ENCODE measurements at places on chromosomes 13 and 19.

GRCh38 chr19:934197-934840 lies 8.5 kb downstream of the ARID3A start:
- DNase-seq = no peak

DNA sequence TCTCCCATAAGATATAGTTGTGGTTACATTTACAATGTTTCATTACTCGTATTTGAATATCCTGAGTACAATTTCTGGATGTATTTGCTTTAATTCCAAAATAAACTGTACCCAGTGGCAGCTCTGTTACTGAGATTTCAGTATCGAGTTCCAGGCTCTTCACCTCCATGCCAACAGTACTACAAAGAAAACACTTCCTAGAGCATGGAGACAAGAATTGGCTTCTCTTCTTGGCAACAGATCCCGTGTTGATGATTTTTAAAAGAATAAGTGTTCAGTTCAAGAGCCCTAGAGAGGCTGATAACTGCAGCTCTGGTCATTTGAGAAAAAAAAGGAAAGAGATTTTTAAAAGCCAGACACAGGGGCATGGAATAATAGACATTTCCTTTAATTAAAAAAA lies 302.8 kb downstream of the EFNB2 start:
- no peak for DNase-seq

DNA sequence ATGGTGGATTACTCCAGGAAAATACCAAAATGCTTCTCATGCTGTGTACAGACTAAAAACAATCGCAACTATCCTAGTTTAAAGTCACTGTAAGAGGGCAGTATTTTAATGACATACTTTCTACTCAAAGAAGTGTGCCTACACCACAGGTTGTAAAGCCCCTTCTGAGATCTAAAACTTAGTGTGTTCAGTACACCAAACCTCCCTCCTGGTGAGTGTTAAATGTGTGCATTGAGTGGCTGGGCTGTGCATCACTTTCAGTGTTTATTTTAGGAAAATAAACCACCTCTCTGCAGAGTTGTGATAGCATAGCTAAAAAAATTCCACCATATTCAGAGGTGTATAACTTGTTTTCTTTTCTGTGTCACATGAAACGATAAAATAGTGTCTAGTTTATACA lies 263.7 kb downstream of the DACH1 start:
- DNase-seq = no peak

- DNase-seq = no peak
Measured at GRCh38 chr13:86378628-86379027, 579.4 kb upstream of the SLITRK6 start.

DNA sequence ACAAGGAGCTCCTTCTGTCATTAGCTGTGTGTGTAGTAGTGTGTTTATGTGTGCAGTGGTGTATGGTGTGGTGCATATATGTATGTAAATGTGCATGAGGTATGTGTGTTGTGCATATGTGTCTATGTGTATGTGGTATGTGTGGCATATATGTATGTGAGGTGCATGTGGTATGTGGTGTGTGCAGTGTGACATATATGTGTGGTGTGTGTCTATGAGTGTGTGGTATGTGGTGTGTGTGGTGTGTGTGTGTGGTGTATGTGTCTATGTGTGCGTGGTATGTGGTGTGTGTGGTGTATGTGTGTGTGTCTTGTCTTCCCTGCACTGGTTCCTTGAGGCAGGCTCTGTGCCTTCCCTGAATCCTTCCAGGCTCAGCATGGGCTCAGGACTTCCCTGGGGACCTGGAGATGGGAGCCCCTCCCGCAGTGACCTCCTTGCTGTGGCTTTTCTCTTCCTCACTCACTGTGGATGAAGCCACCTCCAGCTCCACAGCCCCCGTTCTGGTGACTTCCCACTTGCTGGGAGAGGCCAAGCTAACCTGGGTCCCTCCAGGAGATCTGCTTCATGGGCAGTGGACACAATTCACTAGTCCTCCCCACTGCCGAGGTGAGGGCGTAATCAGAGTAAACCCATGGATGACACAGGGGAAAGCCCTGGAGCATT lies 64.2 kb downstream of the CCDC70 start:
- no peak for DNase-seq

DNA sequence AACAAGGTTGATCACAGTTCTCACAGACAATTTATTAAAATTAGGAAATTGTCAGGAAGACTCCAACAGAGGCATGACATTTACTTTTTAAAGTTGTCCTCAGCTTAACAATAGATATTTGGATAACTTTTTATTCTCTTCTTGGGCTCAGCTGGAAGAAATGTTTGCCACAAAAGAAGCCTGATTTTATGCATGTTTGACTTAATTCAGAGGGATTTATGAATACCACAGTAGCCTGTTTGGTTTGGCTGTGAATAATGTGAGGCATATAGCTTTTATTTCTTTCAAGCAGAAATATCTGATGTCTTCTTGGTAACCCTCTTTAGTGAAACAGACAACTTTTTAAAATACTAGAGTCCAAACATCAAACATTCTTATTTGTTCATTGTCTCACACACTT lies 1464.5 kb upstream of the SLC10A2 start:
- DNase-seq = no peak

GRCh38 chr19:58085348-58085875 lies 12.6 kb downstream of the ZSCAN18 start:
- no peak for DNase-seq

DNA sequence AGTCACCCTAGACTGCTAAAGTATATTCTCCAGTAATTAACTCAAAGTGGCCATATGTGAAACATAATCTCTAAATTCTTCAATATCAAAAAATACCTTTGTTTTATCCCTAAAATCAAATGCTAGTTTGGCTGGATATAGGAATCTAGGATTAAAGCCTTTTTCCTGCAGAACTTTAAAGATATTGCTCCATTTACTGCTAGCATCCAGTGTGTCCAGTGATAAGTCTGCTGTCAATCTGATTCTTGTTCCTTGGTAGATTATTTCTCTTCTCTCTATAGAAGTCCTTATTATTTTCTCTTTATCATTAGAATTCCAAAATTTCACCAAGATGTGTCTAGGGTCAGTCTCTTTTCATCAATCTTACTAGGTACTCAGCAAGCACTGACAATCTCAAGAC lies 384.6 kb downstream of the FGF14 start:
- DNase-seq = no peak

DNA sequence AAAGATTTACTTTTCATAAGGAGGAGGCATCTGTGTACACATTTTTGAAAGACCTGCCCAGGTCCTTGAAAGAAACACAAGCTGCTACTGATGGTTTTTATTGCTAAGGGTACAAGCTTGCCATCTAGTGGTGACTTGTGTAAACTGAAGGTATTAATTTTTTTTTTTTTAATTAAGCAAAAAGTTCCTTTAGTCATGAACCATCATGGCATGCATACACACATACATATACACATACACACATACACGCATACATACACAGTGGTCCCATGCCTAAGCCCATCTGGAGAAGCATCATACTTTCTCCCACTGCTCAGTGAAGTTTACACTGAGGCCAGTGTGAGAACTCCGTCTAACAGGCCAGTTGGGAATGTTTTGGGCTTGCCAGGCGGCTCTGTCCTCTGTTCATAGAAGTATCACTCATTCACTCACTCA lies 312.5 kb downstream of the DCLK1 start:
- no peak for DNase-seq

DNA sequence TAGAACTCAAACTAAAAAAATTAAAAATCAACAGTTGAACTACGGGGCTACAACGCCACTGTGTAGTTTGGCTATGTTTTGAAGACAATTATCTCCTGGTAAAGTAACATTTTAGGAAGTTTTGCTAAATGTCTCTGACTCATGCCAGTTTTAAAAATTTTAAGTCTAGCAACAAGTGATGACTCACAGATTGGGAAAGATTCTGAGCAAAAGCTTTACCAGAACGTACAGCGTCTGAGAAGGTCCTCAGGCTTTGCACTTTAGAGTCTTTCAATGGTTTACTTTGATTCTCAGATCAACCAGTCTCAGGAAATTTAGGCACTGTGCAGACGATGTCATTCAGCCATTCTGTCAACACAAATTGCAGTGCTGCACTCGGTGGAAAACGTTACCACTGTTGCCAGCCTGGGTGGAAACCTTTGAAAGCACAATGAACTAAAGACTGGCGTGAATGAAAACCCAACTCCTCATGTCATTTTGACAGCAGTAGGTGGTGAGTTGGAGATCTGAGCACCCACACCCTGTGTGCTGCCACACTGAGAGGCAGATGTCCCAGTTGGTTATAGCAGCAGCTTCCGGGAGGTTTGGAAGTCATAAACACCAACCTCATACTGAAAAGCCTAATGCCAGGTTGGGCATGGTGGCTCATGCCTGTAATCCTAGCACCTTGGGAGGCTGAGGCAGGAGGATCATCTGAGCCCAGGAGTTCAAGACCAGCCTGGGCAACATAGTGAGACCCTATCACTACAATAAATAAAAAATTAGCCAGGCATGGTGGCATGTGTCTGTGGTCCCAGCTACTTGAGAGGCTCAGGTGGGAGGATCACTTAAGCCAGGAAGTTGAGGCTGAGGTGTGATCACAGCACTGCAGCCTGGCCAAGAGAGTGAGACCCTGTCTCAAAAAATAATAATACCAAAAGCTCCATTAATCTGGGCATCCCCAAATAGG lies 6.3 kb upstream of the WTIP start:
- DNase-seq = no peak

GRCh38 chr19:8109455-8109854 lies 39.9 kb downstream of the FBN3 start:
- DNase-seq = peak; percentile 18

- no peak for DNase-seq
Measured at GRCh38 chr13:36675213-36675536, 1.4 kb downstream of the SERTM1 start.

DNA sequence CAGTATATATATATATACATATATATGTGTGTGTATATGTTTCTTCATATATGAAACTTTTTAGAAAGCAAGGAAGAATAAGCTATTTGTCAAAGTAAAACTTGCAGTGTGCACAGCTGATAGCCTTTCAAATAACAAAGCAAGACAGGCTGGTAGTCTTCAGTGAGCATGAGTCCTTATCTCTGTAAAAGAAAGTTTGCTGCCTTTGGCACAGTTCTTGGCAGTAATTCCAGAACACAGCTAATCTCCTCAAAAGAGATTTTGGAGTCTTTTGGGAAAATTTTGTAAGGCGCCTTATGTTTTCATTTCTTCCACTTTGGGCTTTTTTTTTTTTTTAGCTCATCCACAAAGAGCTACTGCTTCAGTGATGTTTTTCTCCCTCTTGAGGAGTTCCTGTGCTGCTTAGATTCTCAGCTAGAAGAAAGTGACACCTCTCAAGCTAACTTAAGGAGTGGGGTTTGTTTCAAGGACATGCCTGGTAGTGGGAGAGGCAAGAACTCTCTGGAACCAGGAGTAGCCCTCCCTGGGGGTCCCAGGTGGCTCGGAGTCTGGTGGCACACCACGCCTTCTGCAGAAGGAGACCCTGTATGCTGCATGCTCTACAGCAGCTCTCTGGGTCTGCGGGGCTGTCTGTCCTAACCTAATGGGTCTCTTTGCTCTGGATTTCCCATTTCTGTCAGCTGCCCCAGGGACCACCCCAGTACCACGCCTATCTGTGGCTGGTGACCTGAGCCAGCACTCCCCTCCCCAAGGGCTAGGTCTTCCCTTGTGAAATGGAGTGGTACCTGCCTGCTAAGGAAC lies 58.8 kb downstream of the TNFRSF19 start:
- DNase-seq = no peak

- no peak for DNase-seq
Measured at GRCh38 chr19:12748489-12748888, 3.1 kb upstream of the BEST2 start.

- DNase-seq = no peak
Measured at GRCh38 chr13:79861731-79862130, 380.8 kb downstream of the NDFIP2 start.

- DNase-seq = no peak
Measured at GRCh38 chr13:57631596-57632275, at the start of gene PCDH17. Gene PCDH17 (plus strand): TSS chr13:57631744. CDS start chr13:57632547, 803 bp downstream.

GRCh38 chr19:3137119-3137518 lies 1.3 kb downstream of the GNA15 start:
- DNase-seq = no peak

DNA sequence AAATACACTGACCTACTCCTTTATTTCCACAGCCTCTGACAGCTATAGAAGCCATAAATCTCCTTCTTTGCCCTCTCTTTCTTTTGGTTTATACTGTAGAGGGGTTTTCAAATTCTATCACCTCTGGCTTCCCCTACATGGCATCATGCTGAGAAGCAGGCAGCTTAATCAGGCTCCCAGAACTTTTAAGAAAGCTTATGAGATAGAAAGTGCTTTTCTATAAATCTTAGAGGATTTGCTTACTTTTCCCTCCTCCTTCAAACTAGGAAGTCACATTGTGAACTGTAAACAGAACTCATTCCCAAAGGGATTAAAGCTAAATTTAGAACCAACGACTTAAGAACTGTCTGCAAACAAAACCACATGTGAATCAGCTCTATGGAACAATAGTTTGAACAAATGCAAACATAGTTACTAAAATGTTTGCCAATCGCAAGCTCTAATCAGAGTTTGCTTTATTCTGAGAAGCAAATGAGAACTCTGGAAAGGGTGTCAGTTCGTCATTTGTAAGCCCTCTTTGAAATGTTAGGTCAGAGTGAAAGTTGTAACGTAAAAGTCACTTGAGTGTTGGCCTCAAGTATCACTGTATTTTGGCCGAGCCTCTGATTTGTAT lies 344.1 kb downstream of the RFC3 start:
- DNase-seq = no peak

DNA sequence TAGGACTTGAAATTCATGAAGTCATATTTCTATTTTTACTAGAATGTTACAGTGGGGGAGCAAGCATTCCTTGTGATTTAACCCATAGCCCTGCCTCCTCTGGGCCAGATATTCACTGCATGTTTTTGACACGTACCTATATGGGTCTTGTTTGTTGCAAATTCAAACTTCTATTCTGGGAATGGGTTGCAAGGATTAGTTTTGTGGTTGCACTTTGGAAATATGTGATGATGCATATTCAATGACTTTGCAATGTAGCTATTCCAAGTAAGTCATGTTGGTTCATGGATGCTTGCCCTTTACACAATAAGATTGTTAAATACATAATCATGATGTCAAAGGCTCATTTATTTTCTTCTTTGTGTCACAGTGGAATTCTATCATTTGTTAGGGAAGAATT lies 440.8 kb downstream of the TDRD3 start:
- no peak for DNase-seq

DNA sequence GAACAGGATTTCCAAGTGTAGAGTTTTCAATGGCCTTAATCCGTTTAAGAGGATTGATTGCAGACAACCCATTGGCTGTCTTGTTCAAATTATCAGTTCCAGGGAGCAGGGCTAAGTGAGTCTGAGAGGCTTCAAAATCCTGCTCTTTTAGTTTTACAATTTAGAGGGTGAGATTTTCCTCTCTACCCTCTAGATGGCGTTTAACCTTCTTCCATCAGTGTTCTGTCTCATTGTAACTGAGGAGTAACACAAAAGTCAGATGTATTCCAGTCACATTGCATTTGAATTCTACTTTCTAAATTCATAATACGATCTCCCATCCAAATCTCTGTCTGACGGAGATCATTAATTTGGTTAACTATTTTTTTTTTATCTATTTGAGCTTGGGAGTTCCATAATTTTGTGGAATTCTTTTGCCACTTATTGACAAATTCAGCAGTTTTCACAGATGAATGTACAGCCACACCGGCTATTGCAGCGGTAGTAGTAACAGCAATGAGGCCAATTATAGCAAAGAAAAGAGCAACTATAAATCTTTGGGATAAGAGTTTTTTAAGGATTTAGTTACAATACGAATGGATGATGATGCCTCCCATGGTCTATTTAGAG lies 7.8 kb upstream of the C19orf84 start:
- no peak for DNase-seq

- DNase-seq = no peak
Measured at GRCh38 chr13:42047561-42048341, 697 bp upstream of the DGKH start.

- DNase-seq = no peak
Measured at GRCh38 chr13:113744197-113745000, 14.6 kb upstream of the TMEM255B start.
